ENCODE measurements at places on chromosomes 7 and 10.

DNA sequence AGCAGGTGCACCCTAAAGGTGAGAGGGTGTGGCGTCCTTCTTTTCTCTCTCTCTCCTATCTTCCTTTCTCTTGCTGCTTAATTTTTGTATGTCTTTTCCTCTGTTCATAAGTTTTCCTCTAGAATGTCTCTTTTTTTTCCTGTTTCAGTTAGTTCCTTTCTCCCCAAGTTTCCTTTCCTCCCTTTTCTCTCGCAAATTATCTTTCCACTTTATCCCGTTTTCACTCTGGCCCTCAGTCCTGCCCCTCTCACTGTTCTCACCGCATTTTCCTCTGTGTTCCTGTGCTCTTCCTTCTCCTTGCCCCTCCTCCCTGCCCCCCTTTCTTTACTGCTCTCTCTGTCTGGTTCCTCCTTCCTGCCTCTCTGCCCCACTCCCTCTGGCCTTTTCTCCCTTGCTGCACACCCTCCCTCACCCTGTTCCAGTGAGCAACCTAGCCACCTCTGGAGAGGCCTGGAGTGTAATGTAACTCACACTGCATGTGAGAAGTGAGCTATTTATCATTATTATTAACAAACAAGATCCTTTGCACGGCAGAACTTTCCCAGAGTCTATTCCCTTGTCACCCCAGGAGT lies 158.5 kb downstream of the C10orf105 start:
- no peak for DNase-seq

DNA sequence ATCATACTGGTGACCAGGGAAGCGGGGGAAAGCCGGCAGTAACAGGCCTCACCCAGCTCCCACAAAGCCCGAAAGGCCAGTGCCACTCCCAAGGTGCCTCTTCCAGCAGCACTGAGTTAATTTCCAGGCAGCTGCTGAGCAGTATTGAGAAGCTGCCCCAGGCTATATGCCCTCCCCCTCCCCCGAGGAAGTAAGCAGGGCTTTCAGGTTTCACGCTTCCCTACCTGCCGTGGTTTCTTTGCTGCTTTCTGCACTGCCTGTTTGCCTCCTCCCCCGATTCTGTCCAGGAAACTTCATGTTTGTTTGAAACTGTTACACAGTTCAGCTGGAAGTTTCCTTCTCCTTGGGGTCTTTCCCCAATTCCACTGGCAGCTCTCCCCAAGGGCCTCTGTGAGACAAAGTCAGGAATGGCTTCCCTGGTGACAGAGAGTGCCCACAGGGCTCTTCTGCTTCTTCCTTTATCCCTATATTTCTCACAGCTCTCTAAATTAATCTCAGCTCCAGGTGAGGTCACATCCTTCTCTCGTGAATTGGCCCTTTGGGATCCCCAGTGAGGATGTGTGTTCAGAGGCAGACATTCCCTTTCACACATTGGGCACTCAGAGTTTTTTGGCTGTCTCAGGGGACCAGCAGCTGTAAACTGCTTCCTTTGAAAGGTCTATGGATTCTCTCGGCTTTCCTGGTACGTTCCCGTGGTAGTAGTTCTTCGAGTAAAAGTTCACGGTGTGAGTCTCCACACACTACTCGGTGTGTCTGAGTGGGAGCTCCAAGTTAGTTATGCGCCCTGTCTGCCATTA lies 19.4 kb downstream of the C1GALT1 start:
- no peak for DNase-seq

DNA sequence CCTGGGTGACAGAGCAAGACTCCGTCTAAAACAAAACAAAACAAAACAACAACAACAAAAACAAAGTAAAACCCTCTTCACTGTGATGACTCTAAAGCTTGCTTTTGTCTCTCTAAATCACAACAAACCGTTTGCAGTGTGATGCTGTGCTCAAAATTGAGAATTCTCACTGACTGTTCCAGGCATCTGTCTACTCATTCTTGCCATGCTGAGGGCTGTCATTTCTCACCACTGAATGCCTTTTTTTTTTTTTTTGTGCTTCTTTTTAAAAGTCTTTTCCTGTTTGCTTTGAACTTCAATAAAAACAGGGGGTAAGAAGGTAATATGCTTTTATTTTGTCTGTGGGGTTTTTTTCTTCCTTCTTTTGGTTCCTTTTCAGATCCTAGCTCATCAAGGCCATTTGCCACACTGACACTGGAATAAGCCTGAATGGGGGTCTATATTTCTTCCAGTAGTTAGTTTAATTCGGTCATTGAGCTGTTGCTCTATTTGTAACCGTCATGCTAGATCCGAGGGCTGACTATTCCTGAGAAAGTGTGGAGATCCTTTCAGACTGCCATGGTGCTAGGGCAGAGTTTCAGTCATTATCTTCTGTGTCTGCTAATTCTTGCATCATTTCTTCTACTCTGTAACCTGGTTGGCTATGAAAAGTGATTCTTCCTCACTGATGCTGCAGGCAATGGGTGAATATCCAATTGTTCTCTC lies 10.6 kb downstream of the FAS start:
- no peak for DNase-seq

- DNase-seq: no peak
Measured at GRCh38 chr10:31299119-31299518, 19.9 kb upstream of the ZEB1 start.

- peak; percentile 38 for DNase-seq
Measured at GRCh38 chr7:135645296-135645904, 16.9 kb upstream of the STMP1 start.

- peak; percentile 50 for DNase-seq
Measured at GRCh38 chr10:63346015-63346441, 119.7 kb downstream of the JMJD1C start.

DNA sequence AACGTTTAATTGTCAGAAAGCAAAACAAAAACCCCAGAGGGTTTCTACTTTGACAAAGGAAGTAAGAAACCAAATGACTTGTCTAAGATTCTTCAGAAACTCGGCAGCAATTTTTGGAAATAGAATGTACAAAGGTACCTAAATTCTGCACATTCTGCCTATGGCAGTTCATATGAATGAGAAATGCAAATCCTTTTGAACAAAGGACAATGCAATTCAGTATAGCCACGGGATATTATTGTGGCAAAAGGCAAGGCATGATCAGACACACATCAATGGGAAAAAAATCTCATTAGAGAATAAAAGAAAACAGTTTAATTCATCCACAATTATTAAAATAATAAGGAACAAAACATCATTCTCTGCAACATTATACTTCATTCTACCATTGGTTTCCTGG lies 93.4 kb downstream of the SEMA3C start:
- DNase-seq: no peak

DNA sequence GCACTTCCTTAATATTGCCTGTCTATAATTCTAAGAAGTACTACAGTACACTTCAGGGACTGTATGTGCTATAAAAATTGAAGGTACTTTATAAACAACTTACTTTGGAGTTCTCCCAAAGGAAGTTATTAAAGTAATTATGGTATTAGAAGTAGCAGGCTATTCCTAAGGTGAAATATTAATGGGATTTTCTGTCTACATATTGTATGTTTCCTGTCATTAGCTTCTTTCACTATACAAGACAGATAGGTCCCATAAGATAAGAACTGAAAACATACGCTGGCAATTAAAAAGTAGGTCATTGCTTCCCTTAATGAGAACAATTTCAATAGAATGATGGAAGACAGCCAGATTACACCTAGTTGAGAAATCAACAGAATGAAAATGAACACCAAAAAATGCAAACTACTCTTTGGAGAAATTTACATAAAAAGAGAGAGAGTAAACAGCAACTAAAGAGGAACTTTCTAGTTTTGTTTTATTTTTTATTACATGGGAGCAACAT lies 147.0 kb downstream of the HBP1 start:
- no peak for DNase-seq

DNA sequence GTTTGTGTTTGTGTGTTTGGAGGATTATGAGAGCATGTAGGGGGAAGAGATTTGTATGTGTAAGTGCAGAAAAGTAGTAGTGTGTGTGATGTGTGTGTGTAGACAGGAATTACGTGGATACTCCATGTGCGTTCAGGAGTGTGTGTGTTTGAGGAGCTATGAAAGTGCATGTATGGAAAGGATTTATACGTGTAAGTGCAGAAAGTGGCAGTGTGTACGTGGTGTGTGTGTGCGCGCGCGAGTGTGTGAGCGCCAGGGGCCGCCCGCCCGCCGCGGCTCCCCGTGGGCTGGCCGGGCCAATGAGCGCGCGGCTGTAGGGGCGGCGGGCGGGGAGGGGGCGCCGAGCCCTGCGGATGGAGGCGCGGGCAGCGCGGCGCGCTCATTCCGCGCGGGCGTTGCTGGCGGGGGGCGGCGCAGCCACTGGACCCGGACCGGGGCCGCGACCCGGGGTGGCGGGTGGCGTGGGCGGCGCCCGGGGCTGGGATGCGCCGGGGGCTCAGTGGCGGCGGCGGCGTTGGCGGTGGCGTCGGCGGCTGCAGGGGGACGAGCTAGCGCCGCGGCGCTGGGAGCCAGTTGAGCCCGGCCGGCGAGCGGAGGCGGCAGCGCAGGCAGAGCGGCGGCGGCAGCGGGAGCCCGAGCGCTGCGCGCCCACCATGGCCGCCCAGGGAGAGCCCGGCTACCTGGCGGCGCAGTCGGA lies at the start of gene BICC1:
TSS of gene BICC1 (plus strand) at position 382 of the 697 bp plus-strand sequence. CDS start at position 654, 272 bp downstream.
- peak; percentile 68 for DNase-seq

GRCh38 chr10:68135362-68135761 lies 26.1 kb downstream of the MYPN start:
- peak; percentile 57 for DNase-seq

DNA sequence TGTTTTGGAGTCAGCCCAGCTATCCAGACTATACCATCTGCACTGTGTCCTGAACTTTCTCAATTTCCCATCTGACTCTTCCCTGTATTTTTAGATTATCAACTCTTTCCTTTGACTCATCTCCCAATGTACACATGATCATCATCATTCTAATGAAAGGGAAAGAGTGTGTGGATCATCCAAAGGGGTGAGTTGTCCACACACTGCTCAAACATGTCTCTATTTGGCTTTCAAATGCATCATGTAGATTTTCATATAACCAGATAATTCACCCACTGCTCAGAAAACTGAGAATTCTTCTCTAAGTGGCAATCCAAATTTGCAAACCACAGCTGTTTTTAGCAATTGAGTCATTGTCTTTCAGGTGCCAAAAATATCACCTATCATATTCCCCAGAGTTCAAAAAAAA lies 190.2 kb upstream of the HPS1 start:
- no peak for DNase-seq

- peak; percentile 1 for DNase-seq
Measured at GRCh38 chr7:77157446-77157845, 35.0 kb downstream of the CCDC146 start.

DNA sequence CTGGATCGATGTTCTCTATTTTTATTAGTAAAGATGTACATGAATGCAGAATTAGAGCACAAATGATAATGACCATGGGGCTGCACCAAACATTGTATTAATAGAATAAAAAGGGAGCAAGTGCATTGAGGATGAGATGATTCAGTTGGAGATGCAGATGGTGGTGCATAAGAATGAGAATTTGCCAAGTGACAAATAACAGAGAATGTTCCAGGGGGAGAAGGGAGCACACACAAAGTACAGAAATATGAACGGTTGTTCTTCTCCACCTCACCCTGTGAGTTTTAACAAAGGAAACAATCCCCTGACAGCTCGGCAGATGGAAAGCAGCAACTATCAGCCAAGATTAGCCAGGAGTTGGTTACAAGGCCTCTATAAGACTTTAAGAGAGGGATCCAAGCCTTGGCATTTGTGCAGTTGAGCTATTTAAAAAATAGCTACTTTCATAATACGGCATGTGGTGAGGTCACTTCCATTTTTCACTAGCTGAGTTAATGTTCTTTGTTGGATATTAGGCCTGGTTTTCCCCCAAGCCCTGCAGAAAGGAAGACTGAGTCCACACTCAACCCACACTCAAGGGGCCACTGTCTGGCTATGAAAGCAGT lies 462.5 kb downstream of the TNS3 start:
- DNase-seq: no peak

DNA sequence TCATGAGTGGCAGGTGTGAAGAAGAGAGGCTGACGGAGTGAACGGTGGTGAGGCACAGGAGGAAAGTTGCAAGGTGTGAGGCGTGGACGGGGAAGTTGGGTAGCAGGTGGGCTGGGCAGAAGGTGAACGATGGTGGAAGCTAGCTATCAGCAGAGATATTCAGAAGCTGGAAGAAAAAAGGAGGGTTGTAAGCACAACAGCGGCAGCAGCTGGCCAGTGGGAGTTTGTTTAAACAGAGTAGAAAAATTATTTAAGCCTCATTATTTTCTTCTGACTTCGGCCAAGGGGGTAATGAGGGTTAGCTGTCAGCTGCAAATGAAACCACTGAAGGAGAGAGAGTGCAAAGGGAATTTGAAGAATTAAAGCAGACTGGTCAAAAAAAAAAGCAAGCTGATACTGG lies 62.1 kb upstream of the PRKAR2B start:
- DNase-seq: no peak

GRCh38 chr7:118626739-118627138 lies 402.2 kb downstream of the ANKRD7 start:
- no peak for DNase-seq

DNA sequence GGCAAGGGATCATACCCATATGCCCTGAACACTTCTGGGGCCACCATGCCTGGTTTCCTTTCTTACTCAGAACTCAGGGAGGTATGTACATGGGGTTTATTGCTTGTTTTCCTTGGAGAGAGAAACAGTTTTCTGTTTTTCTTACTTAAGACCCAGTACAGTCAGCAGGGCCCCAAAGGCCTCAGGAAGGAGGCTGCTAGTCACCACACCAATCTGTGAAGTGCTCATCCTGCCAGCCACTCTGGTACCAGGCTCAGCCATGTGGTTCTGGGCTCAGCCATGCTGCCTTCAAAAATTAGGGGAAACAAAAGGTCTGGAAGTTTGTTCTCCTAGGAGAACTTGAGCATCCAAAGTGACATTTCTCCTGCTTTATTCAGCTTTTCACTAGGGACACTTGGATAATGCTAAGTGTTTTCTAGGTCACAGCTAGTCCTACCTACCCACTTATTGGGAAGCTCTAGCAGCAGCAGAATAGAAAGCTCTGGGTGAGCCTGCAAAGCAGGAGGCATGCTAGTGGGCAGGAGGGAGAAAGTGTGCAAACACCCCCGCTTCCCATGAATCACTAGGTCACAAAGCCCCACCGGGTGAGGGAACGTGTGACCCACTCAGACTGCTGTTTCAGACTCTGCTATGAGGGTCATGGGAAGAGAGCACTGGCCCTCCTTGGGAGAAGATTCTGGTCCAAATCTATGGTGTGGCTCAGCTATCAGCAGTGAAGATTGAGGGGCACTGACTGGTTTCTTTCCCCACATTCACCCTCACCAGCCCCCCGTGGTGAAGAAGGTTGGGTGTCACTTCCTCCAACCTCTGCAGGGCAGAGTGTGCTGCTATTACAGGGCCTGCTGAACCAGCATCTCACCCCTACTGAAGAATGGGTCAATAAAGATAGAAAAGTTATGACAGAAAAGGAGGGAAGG lies 23.9 kb downstream of the NUDCD3 start:
- DNase-seq: peak; percentile 30

- DNase-seq: peak; percentile 86
Measured at GRCh38 chr7:30091491-30091912, 43.3 kb upstream of the MTURN start.

- no peak for DNase-seq
Measured at GRCh38 chr10:34791228-34791627, 23.9 kb downstream of the PARD3 start.

DNA sequence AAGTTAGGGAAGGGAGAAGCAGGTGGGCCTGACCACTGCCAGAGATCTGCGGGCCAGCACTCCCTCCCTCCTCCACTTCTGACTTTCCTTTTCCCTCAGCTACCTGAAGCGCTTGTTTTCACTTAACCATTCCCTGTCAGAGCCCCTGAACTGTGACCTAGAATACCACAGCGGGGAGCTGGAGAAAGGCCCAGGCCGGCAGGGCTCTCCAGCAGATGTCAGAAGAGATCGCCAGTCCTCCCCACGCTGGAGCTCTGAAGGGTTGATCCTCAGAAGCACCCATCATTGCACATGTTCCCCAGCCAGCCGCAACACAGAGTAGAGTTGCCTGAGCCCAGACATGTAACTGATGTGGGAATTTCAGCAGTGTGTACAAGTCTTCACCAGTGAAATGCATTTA lies 44.4 kb upstream of the GAD2 start:
- DNase-seq: no peak

Data from fibroblast of skin of right quadriceps (primary cell).